ENCODE measurements at places on chromosomes 12 and 14.

GRCh38 chr14:76375947-76376404 is at the start of gene ESRRB:
Gene ESRRB (plus strand): TSS chr14:76376137. CDS start chr14:76376402, 265 bp downstream.
- H3K4me3 ChIP-seq, result peak within 1 kb of the TSS; percentile 64
- no peak within 1 kb of the TSS for H3K27ac ChIP-seq

DNA sequence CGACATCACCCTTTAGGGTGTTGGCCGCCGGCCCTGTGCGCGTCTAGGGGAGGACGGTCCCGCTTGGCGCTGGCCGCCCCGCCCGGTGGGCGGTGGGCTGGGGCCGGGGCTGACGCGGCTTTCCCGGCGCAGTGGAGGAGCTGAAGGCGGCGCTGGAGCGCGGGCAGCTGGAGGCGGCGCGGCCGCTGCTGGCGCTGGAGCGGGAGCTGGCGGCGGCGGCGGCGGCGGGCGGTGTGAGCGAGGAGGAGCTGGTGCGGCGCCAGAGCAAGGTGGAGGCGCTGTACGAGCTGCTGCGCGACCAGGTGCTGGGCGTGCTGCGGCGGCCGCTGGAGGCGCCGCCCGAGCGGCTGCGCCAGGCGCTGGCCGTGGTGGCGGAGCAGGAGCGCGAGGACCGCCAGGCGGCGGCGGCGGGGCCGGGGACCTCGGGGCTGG is 3.6 kb downstream of the TNFAIP2 start:
- peak; percentile 70 for DNase-seq
- H3K4me1 ChIP-seq, result peaks cover 4% of the 10 kb centered on the region

DNA sequence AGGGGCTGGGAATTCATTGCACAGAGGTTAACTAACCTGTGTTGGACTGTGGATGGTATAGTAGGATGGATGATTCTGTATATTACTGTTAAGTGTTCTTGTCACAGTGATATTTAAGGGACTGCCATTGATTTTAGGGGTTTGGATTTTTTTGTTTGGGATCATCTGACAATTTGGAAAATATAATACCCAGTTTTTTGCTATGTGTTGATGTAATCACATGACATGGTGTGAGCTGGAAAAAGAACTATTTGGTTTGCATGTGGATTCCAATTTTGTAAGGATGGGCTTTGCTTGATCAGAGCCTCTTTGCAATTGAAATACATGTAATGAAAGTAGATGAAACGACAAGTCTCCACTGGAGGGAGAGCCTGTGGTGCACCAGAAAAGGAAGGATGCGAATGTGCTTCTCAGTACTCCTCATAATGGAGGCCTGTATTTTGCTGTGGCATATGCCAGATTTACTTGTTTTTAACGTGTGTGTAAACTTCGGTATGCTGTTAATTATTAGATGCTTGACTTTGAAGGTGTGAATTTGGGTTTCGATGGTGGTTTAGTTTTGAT is 2.7 kb downstream of the DYRK2 start:
- H3K27ac ChIP-seq, result peak overlapping the region; percentile 11
- no peaks in the 10 kb centered on the region for H3K27me3 ChIP-seq
- H3K4me3 ChIP-seq, result peak overlapping the region; percentile 91
- DNase-seq, result no peak

GRCh38 chr12:1434296-1434955 is 160.0 kb downstream of the FBXL14 start:
- H3K36me3 ChIP-seq, result no peaks in the 10 kb centered on the region
- no peaks in the 10 kb centered on the region for H3K27me3 ChIP-seq
- DNase-seq, result no peak
- no peak overlapping the region for H3K27ac ChIP-seq
- H3K4me3 ChIP-seq, result no peak overlapping the region

DNA sequence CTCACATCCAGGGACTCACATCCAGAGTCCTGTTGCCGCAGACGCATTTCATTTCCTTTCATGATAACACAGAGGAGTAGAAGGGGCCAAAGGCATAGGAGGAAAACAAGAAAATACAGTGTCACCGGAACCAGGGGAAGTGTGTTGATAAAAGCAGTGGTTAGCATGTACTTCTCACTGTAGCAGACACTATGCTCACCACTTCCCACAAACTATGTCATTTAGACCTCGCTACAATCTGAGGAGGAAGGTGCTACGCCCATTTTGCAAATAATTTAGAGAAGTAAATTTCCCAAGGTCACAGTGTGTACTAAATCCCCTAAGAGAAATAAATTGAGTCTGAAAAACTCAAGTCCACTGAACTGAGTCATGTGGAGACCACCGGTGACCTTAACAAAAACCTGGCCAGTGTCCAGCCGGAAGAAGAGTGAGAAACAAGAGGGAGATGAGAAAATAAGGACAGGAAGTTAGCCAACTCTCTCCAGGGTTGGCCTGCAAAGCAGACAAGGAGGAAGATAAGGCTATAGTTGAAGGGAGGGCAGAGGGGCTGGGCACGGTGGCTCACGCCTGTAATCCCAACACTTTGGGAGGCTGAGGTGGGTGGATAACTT is 25.8 kb upstream of the TMCC3 start:
- H3K27ac ChIP-seq, result no peak overlapping the region
- no peak overlapping the region for H3K4me3 ChIP-seq
- no peaks in the 10 kb centered on the region for H3K27me3 ChIP-seq
- no peak for DNase-seq
- H3K4me1 ChIP-seq, result peaks cover 12% of the 10 kb centered on the region
- no peaks in the 10 kb centered on the region for H3K36me3 ChIP-seq
